ENCODE measurements at places on chromosomes 4 and X. TPM values are rescaled to one million over a fixed set of nuclear protein-coding genes. Genes with fewer than 3 reads are reported as not detected.

The PNPLA4 gene
- total RNA-seq: 19.2 TPM

The MAGEC3 gene
- 0.57 TPM for total RNA-seq

The CLTRN gene
- not detected for total RNA-seq

The PITX2 gene
- not detected for total RNA-seq

The UGT2A1 gene
- total RNA-seq: not detected

The STK32B gene
- total RNA-seq: 0.66 TPM

The ACOX3 gene
- 26.5 TPM for total RNA-seq

The IL2 gene
- total RNA-seq: not detected

The FABP2 gene
- 0.26 TPM for total RNA-seq

The BEX1 gene
- total RNA-seq: 1.1 TPM

The LRBA gene
- 49.9 TPM for total RNA-seq

The ABLIM2 gene
- total RNA-seq: 100 TPM

The SSR4 gene
- total RNA-seq: 264 TPM

The TRIML2 gene
- total RNA-seq: not detected

The ERAS gene
- not detected for total RNA-seq

The PROM1 gene
- total RNA-seq: 2.4 TPM

The PAGE2 gene
- total RNA-seq: not detected

The GCNA gene
- 8.9 TPM for total RNA-seq

The ADAM29 gene
- total RNA-seq: not detected

The NUDT10 gene
- total RNA-seq: 2.6 TPM

The TBC1D8B gene
- total RNA-seq: 6.0 TPM

The SPARCL1 gene
- 73.7 TPM for total RNA-seq

The GDPD2 gene
- total RNA-seq: 85.0 TPM

The FAM114A1 gene
- 22.6 TPM for total RNA-seq

The DGKQ gene
- total RNA-seq: 26.3 TPM

The PDLIM3 gene
- 107 TPM for total RNA-seq

The TMEM131L gene
- total RNA-seq: 81.3 TPM

The EGF gene
- total RNA-seq: 0.54 TPM

The PGRMC1 gene
- total RNA-seq: 60.1 TPM

The HPSE gene
- 12.2 TPM for total RNA-seq

The EGFL6 gene
- total RNA-seq: 0.19 TPM

The SCML1 gene
- 13.8 TPM for total RNA-seq

The GABRB1 gene
- total RNA-seq: not detected

The TLL1 gene
- 0.76 TPM for total RNA-seq

The NXF3 gene
- total RNA-seq: 0.51 TPM
